ENCODE measurements at places on chromosomes 13 and 19.

DNA sequence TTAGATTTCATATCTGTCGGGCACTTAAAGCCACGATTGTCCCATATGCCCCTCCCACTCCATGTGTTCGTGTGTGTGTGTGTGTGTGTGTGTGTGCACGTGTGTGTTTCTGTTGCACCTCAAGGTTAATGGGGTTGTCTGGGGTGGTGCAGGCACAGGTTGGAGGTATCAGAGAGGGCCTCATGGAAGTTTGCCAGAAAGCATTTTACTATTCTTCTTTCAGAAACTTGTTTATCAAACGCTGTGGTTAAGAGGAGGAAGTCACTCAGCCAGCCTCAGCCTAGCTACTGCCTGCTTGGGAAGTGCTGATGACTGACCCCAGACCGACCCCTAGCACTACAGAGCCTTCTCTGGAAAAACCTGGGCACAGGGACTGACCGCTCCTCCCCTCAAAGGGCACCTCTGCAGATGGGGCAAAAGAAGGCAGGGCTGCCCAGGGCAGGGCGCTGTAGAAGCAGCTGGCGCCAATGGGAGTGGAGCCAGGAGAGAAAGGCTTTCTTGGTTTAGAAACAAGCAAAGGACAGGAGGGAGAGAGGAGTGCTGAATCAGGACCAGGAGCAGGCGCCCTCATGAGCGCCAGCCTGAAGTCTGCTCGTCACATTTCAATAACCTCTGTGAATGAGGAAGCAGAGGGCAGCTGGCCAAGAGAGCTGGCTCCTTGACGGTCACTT lies 3.9 kb downstream of the SIAH3 start:
- no peak for DNase-seq

DNA sequence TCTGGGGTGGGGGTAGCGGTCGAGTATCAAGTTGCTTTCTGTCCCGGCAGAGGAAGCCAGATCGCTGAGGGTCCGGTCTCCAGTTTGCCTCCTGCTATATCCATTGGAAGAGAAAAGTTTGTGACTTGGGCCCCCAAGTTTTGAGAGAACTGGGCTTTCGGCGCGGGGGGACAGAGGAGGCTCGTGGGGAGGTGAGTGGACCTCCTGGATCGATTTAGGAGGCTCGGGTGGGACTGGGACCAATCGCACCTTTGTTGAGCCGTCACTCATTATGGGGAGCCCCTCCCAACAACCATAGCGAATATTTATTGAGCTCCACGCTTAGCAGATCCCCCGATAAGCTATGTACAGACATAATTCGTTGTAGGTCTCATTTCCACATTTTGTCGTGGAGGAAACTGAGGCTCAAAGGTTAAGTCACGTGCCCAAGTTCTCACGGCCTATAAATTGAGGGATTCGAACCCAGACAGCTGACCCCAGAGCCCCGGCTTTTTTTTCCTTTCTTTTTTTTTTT lies 909 bp downstream of the RFXANK start:
- no peak for DNase-seq

GRCh38 chr19:7214324-7215089 lies 79.7 kb downstream of the INSR start:
- no peak for DNase-seq

- DNase-seq: no peak
Observed at GRCh38 chr13:27250833-27251165, 559 bp upstream of the RPL21 start.

DNA sequence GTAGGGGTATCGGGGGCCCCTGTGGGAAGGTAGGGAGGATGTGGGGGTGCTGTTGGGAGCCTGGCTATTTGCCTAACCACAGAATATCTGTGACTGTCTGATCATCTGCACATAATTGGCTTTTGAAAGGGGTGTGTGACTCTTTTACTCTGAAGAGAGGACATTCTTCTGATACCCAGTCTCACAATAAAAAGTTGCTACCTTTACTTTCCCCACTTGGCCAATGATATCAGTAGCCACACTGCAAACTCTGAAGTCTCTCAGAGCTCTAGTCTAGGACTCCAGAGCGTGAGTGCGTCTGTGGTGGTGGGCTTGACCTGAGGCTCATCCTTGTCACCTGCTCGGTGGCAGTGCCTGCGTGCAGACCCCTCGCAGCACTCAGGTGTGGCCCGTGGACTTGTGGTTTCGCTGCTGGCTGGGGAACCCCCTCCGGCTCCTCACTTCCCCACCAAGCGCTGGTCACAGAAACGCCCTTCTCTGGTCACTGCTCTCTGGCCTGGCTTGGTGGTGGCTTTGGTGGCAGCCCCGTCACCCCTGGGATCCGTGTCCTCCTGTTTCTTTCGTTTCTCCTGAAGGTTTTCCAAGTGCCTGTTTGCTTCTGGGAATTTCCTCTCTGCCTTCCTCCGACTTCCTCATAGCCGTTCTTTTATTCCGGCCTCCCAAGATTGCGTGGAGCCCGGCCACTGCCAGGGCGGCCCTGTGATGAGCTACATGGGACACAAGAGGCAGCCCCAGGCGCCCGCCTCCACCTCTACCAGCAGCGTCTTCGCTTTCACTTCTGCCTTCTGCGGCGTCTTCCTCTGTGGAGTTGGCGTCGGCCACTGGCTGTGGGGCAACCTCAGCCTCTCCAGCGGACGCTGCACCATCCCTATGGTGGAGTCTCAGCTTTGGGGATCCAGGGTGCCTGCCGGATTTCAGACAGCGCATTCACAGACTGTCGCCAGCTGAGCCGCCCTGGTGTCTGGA lies 78.0 kb downstream of the ATP11A start:
- DNase-seq: no peak

DNA sequence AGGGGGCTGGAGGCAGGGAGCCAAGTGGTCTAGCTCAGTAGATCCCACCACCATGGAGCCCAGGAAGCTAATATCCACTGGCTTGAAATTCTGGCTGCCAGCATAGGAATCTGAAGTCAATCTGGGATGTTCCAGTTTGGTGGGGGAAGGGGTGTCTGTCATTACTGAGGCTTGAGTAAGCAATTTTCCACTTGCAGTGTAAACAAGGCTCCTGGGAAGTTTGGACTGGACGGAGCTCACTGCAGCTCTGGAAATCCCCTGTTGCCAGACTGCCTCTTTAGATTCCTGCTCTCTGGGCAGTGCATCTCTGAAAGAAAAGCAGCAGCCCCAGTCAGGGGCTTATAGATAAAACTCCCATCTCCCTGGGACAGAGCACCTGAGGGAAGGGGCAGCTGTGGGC lies 349.2 kb upstream of the KLHL1 start:
- DNase-seq: no peak

DNA sequence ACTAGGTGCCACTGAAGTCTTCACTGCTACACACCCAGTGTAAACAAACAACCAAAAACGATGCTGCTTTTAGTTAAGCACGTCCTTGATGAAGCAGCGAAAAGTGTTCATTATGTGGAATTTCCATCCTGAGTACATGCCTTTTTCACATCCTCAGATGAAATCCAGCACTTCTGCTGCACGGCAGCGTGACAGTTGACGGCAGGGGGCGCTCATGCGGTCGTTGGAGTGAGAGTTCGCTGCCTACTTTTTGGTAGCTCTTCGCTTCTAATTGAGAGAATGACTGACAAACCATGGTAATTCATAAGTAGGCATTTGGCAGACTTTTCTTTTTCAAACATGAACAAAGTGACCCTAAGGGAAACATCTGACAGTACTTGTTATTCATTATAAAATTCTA lies 1124.9 kb downstream of the EFNB2 start:
- DNase-seq: peak; percentile 67

DNA sequence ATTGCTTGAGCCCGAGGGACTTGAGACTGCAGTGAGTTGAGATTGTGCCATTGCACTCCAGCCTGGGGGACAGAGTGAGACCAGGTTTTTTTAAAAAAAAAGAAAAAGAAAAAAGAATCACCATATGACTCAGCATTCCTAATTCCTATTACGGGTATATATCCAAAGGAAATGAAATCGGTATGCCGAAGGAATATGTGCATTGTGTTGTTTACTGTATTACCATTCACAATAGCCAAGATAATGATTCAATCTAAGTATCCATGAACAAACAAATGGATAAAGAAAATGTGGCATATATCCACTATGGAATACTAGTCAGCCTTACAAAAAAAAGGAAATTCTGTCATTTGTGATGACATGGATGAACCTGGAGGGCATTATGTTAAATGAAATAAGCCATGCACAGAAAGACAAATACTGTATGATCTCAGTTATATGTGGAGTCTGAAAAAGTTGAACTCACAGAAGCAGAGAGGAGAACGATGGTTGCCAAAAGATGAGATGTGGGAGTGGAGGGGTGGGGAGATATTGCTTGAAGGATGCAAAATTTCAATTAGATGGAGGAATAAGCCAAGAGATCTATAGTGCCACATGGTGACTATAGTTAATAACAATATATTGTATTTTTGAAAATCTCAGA lies 4.3 kb upstream of the KL start:
- DNase-seq: no peak

- DNase-seq: no peak
Observed at GRCh38 chr19:8034178-8034525, 18.4 kb upstream of the CCL25 start.

GRCh38 chr13:47904241-47904640 lies 96.8 kb downstream of the SUCLA2 start:
- no peak for DNase-seq

GRCh38 chr19:7870571-7871436 lies 3.4 kb downstream of the PRR36 start:
- peak; percentile 81 for DNase-seq

GRCh38 chr13:40503966-40504591 lies 162.4 kb downstream of the FOXO1 start:
- peak; percentile 94 for DNase-seq

- DNase-seq: no peak
Observed at GRCh38 chr19:42051166-42052115, 18.6 kb downstream of the GRIK5 start.

DNA sequence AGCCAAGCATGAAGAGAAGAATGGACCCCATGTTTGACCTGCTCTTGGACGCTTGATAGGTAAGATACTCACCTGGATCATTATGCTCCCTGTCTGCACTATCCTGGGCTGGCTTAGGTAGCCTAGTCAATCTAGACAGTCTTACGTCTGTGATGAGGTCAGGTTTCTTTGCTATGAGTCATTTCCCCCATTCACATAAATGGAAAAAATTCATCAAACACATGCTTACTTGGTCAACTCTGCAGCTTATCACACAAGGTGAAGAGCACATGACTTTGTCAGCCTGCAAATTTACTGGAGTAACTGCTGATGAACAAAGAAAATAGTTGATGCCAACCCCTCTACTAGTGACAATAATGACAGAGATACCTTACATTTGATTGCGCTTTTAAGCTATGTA lies 170.0 kb downstream of the NUFIP1 start:
- DNase-seq: peak; percentile 29

DNA sequence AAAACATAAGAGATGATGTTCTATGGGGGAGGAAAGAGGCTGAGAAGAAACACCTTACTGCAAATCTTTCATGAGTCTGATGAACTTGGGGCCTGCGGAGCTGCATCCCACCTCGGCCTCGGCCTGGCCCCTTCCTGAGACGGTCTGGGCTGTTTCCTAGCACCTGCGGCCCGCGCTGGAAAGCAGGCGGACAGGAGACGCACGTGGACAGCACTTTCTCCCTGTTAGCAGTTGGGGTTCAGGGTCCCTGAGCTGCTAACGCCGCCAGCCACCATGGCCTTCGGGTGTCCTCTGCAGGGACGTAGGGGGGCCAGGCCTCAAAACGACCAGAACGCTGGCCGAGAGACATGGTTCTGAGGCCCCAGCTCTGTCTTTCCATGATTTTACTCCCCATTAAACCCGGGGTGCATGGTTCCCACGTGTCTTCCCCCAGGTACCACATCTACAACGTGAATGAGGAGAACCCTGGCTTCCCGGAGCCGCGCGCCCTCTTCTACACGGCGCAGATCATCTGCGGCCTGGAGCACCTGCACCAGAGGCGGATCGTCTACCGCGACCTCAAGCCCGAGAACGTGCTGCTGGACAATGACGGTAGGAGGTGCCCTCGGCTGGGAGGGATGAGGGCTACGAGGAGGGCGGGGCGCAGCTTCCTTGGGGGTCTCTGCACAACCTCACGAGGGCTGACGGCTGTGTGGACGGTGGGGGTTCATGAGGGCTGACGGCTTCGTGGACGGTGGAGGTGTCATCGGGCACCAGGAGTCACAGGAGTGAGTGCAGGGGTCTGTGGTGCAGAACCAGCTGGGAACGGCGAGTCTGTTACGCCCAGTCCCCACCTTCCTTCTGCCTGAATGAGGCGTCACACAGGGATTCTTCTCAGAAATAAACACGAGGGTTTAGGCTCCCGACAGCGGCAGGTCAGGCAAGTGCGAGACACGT lies 4.3 kb downstream of the GRK1 start:
- DNase-seq: no peak

DNA sequence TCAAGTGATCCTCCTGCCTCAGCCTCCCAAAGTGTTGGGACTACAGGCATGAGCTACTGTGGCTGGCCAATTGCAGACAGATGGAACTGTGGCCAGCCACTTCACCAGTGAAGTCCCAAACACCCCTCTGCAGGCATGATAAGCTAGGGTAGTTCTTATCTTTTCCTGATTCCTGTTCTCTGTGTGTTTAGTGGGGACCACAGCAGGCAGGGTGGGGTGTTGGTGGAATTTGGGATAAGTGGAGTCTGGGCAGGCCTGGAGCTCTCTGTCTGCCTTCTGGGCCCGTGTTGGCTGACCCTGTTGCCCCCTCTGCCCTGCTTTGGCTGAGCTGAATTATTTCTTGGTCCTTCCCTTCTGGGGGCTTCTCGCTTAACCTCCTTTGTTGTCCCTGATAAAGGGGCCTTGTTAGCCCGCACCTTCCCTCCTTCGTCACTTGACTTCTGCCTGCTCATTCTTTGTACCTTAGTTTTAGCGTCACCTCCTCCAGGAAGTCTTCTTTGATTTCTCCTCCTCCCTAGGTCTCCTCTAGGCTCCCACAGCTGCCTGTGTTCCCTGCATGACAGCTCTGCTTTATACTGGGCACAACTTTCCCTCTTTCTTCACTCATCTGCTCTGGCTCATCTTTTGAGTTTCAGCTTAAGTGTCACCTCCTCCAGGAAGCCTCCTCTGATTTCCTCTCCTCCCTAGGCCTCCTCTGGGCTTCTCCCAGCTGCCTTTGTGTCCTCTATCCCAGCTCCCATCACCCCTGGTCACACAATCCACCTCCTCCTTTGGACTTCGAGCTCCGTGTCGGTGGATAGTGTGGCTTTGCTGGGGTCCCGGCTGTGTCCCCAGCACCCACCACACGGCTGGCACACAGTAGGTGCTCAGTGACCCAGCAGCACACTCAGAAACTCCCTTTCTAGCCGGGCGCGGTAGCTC lies 1.7 kb upstream of the NCLN start:
- no peak for DNase-seq

- DNase-seq: no peak
Observed at GRCh38 chr13:80428349-80429096, 87.6 kb upstream of the SPRY2 start.

DNA sequence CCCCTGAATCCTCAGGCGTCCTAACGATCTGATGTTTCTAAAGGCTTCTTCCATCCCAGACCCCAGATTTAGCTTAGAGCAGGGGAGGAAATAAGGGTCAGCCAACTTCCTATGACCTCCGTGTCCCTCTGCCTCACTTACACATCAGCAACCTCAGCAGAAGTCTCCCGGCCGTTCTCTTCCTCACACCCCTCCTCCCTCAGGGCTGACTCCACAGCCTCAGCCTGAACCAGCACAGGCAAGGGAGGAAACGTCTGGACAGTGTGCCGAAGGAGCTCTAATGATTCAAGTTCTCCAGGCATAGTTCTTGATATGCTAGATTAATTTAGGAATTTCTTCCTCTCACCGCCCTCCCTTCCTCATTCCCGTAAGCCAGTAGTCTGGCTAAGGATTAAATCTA lies 121.4 kb downstream of the NUFIP1 start:
- no peak for DNase-seq

GRCh38 chr13:75985132-75985531 lies 349.0 kb downstream of the LMO7 start:
- peak; percentile 70 for DNase-seq

GRCh38 chr19:29439688-29440550 lies 85.9 kb upstream of the VSTM2B start:
- no peak for DNase-seq

GRCh38 chr13:39777527-39778061 lies 122.1 kb downstream of the COG6 start:
- DNase-seq: peak; percentile 73

All from mesendoderm (in vitro differentiated cells).